ENCODE measurements at places on chromosomes 6 and 20. TPM values are rescaled to one million over a fixed set of nuclear protein-coding genes. Genes with fewer than 3 reads are reported as not detected.

Gene SGK2
- total RNA-seq, result 1.1 TPM

Gene FAM217A
- not detected for total RNA-seq

Gene SERPINB6
- total RNA-seq, result 275 TPM

Gene POLR3F
- total RNA-seq, result 7.7 TPM

Gene RSPH9
- 0.11 TPM for total RNA-seq

Gene PDE7B
- total RNA-seq, result 18.7 TPM

Gene GJE1
- total RNA-seq, result not detected

Gene SRMS
- not detected for total RNA-seq

Gene RIPOR3
- total RNA-seq, result 8.3 TPM

Gene NPEPL1
- total RNA-seq, result 23.3 TPM

Gene VSX1
- total RNA-seq, result 0.14 TPM

Gene HMGCLL1
- total RNA-seq, result 2.2 TPM

Gene SDC4
- 82.1 TPM for total RNA-seq

Gene KHDRBS2
- not detected for total RNA-seq

Gene SLC52A3
- 2.7 TPM for total RNA-seq

Gene GUCA1A
- not detected for total RNA-seq

Gene COL9A3
- total RNA-seq, result 5.5 TPM

All from Right ventricle myocardium inferior (tissue), 1 donor.